NCI-H1436 treated with DMSO at 0.1 percent for 48 hours (cell line): ENCODE measurements at places on chromosomes 11 and 22.

DNA sequence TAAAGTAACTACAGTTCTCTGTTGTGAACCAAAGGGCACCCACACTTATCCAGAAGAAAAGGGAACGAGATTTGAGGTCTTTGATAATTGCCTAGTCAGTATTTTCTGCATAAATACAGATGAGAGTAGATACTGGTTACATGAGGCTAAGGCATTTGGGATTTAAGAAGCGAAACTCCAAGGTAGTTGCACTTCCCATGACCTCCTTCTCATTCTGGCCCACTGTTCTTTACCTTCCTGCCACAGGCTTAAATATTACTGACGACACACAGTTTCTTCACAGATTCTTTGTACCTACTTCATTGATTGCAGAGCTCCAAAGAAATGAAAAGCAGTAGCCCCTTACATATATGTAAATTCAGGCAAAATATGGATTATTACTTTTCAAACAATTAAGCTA, 915.3 kb downstream of the LRRC4C start:
- no peak for DNase-seq

- no peak for DNase-seq
Observed at GRCh38 chr11:57475671-57476046, 15.3 kb downstream of the RTN4RL2 start.

GRCh38 chr22:25754527-25755202, 12.7 kb downstream of the MYO18B start:
- DNase-seq, result no peak

DNA sequence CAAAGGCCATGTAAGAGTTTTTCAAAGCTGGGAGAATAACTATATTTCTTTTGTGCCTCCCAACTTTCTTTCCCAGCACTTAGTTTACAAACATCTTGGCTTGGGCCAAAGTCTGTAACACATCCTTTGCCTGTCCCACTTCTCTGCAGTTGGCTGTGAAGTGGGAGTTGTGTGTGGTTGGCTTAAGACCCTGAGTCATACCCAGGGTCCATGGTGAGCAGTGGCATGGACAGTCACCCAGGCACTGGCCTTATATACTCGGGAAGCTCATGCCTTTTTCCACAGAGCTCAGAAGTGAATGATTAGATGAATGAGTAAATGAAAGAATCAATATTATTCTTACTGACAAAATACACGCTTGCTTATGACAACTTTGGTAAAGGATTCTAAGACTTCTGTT, 231.4 kb downstream of the BLID start:
- no peak for DNase-seq

DNA sequence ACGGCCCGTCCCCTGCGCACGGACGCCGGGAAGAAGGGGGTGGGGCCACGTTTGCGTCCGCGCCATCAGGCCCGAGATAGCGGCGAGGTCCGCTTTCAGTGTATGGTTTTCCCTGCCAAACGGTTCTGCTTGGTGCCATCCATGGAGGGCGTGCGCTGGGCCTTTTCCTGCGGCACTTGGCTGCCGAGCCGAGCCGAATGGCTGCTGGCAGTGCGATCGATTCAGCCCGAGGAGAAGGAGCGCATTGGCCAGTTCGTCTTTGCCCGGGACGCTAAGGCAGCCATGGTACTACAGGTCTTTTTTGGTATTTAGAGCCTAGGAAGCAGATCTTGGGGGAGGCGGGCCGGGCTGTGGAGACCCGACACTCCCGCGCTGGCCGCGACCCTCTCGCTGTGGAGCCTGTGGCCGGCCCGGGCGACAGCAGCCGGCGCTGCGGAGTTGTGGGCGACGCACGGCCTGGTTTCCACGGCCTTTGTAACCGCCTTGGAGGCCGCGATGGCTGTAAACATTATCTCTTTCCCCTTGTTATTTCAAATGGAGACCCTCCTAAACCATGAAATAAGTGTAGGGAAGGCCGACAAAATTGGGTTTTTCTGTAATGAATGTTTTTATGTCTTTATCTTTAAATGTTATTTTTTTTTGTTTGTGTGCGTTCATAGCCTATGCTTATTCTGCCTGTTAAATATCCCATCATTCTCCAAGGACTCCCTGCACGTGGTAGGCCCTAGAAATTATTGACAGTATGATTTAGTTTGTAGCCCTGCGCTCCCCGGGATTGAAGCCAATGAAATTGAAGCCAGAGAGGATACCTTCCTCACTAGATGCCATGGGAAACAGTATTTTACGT, at the start of gene AASDHPPT:
TSS of gene AASDHPPT (plus strand) at position 54 of the 847 bp plus-strand sequence. CDS start at position 103, 49 bp downstream.
- DNase-seq, result no peak

DNA sequence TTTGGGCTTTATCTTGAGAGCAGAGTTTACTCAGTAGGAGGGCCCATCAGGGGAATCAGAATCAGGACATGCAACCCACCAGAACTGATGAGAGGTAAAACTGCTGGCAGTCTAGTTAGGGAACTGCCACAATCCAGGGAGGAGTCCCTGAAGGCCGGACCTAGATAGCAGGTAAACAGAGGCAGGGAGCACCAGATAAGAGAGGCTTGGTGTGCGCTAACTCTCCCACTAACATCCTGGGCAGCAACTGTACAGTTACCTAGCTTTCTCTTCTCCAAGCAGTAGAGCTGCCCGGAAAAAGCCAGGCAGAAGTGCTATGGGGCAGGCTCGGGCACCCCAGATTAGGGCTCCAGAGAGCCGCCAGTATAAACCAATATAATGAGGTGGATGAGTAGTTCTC, 865 bp upstream of the AMOTL1 start:
- DNase-seq, result no peak

DNA sequence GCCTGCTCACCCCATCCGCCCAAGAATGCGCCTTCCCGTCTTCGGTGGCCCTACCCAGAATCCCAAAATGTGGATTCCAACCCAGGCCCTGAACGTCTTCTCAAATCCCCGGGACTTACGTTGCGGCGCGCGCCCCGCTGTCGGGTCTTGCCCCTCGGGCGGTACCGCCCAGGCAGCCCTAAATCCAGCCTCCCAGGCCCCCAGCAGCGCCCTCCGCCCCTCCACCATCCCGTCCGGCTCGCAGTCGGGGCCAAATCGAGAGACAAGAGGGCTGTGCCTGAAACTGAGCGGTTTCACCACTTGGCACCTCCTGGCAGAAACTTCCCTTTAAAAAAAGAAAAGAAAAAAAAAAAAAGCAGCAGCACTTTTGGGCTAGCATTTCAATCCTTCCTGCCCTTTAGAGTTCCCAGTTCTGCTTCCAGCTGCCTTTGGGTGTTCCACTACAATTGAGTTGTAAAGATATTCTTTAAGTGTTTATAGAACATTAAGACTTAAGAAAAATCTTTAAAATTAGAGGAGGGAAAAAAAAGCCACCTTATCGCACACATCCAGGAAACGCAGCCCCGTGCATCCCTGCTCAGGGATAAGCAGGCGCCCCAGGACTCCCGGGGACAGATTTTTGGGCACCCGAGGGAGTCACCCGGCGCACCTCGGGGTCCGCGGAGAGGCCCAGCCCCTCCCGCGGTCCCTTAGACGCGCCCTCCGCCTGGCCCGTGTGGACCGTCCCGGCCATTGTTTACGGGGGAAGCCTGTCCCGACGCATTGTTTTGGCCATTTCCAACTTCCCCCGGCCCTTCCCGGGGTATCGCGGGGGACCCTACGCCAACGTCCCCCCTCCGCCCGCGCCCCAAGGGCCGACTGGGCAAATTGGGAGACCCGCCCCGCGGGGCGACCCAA, 57.6 kb downstream of the KCNJ4 start:
- no peak for DNase-seq

DNA sequence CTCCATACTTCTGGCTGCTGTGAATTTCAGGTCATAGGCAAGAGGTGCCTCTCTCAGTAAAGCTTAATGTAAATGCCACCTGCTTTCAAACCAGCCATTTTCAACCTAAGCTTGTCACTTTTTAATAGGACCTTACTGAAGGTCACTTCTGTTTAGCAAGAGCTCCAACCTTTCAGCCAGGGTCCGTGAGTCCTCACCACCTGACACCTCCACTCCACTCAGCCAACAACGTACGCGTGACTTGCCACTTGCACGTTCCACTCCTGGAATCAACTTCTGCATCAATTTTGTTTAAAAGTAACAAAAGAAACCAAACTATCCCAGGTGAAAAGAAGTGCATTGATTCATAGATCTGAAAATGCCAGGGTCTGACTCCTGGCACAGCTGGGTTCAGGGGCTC, 114.4 kb downstream of the TRIM29 start:
- DNase-seq, result no peak

GRCh38 chr11:26045082-26045481, 286.8 kb upstream of the ANO3 start:
- no peak for DNase-seq

GRCh38 chr22:19832476-19833108, 22.1 kb downstream of the GNB1L start:
- DNase-seq, result no peak

GRCh38 chr11:12949453-12949852, 59.7 kb upstream of the RASSF10 start:
- DNase-seq, result no peak

DNA sequence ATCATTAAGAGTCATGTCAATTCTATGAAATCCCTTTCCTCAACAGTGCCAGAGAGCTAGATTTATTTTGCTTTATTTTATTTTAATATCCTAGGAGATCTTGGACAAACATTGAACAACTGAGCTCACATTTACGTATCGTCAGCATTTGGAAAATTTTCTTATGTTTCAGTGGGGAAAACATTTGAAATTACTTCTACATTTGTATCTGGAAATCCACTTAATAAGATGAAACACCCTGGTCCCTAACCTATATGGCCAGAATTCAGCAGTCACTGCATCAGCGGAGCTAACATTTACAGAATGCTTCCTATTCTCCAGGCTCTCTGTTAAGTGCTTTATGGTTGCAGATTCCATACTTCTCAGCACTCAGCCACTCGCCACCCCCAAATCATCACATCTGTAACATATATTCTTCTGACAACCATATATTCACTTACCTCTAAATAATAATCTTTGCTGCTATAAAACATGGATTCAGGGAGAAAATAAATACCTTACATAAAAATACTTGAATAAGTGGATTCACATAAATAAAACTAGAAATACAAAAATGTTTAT, 773.9 kb downstream of the JRKL start:
- no peak for DNase-seq

- DNase-seq, result no peak
Observed at GRCh38 chr22:46714550-46714949, 23.5 kb downstream of the CERK start.

GRCh38 chr11:16997624-16998023, 16.6 kb downstream of the PLEKHA7 start:
- no peak for DNase-seq

DNA sequence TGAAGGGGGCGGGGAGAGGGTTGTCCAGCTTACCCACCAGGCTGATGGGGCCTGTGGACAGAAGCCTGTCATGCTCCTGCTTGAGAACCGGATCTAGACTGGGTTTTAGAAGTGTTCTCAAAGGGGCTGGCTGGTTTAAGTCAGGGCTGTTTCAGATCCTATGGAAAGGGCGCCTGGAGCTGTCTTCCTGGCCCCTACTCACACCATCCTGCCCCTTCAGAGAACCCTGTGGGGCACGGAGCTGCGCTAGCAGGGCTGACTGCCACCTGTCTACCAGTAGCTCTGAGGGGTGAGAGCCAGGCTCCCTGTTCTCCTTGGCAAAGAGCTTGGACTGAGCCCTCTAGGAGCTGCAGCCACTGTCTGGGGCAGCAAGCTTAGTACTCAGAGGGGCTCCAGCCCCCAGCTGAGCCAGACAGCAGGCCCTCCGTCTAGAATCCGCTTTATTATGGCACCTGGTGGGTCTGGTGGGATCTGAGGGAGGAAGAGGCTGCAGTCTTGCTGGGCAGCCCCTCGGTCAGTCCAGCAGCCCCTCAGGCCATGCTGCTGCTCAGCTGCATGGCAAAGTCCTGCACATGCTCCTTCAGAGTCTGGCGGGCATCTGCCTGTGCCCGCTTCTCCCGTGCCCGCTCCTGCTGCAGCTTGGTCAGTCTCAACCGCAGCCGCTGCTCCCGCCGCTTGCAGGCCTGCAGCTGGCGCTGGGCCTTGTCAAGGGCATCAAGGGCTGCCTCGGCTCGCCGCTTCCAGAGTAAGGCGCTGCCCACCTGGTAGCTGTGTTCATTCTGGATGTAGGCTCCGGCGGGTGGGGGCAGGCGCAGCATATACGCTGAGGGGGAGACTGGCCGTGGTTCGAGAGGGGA, 2.3 kb downstream of the THAP7 start:
- DNase-seq, result no peak

- no peak for DNase-seq
Observed at GRCh38 chr11:78227921-78228320, 39.2 kb downstream of the USP35 start.

- no peak for DNase-seq
Observed at GRCh38 chr11:34050581-34051348, 766 bp upstream of the CAPRIN1 start.

DNA sequence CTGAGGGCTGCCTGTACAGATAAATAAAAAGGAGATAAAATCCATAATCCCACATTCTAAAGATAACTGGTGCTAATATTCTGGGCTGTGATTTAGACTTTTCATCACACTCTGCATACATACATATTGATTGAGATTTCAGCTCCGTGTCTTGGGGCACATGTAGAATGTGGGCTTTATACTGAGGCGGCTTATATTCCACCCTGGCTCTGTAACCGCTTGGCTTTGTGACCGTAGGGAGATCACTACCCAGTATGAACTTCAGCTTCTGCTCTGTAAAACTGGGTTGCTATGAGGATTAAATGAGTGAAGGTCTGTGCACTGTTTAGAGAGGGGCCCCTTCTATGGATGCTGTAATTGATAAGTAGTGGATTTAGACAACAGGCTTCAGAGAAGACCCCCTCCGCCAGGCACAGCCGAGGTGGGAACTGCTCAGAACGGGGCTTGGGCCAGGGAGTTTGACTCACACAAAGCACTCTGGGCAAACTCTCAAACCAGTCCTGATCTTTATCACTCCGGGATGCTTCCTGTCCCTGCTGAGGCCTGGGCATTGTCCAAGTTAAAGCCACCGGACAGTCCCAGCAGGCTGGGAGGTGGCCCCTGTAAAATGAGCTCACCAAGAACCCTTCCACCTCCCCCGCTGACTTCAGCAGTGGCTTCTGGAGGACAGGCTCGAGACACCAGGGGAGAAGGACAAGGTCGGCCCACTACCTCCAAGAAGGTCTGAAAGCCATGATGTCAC, 17.2 kb downstream of the KIAA1671 start:
- DNase-seq, result no peak

- DNase-seq, result no peak
Observed at GRCh38 chr11:4467811-4468606, 14.4 kb upstream of the OR52K1 start.

DNA sequence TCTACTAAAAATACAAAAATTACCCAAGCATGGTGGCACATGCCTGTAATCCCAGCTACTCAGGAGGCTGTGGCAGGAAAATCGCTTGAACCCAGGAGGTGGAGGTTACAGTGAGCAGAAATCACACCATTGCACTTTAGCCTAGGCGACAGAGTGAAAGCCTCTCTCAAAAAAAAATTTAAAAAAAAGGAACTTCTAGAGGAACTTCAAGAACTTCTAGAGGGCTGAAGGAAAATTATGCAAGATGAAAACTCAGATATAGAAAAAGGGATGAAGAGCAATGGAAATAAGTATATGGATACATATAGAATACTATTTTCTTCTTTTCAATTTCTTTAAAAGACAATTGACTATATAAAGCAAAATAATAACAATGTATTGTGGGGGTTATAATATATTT, 51.2 kb upstream of the PRR5 start:
- no peak for DNase-seq
